ENCODE measurements at places on chromosomes 16 and 17.

- no peak for DNase-seq
Observed at GRCh38 chr16:822174-822908, 21.8 kb upstream of the GNG13 start.

- DNase-seq = peak; percentile 52
Observed at GRCh38 chr17:67365738-67366192, 612 bp downstream of the PSMD12 start.

DNA sequence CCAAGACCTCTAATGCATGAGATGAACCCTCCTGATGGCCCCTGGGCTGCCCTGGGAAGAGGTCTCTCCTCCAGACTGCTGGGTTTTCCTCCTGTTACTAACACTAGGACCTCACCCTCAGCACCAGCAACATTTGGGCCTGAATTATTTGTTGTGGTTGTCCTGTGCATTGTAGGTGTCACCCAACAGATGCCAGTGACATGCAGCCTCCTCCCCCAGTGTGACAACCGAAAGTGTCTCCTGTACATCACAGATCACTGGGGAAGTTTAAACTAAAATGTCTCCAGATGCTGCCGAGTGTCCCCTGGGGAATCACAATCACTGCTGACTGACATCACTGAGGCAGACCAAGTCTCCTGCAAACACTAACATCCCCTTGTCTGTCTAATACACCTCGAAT lies 74.8 kb downstream of the SLC5A11 start:
- no peak for DNase-seq

- DNase-seq = peak; percentile 38
Observed at GRCh38 chr16:1182950-1183907, 30.3 kb downstream of the CACNA1H start.
